CD4-positive, alpha-beta T cell (primary cell): ENCODE measurements at places on chromosomes 6 and 20.
A peak's percentile ranks its signal among the peaks of the same experiment; 100 is the strongest.

GRCh38 chr6:166297606-166298005, 10.6 kb downstream of the PRR18 start:
- no peak overlapping the region for H3K4me3 ChIP-seq
- no peak for DNase-seq
- H3K27ac ChIP-seq = no peak overlapping the region
- H3K4me1 ChIP-seq = no peaks in the 10 kb centered on the region

- H3K27ac ChIP-seq = no peak overlapping the region
- H3K4me3 ChIP-seq = no peak overlapping the region
- H3K4me1 ChIP-seq = no peaks in the 10 kb centered on the region
- H3K36me3 ChIP-seq = no peaks in the 10 kb centered on the region
- DNase-seq = no peak
These were observed 106.0 kb upstream of the CST7 start for GRCh38 chr20:24842918-24843715.

DNA sequence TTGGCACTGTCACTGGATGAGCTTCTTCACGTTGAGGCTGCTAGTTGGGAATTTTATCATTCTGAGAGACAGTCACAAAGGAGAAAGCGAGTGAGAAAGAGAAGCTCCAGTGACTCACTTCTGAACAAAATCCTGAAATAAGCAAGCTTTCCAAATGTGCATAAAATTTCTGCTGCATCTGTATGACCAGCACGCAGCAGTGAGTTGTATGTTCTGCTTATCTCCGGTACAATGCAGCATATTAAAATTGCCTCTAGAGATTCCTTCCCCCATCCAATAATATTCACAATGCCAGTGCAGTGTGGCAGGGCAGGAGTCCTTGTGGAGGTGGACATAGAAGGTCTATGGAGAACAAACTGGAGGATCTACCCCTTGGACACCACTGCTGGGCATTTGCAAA, 290.5 kb downstream of the ADGB start:
- H3K36me3 ChIP-seq = no peaks in the 10 kb centered on the region
- no peak for DNase-seq
- no peak overlapping the region for H3K4me3 ChIP-seq
- no peaks in the 10 kb centered on the region for H3K27me3 ChIP-seq
- H3K4me1 ChIP-seq = no peaks in the 10 kb centered on the region

GRCh38 chr20:11734431-11734830, 183.3 kb upstream of the BTBD3 start:
- H3K27me3 ChIP-seq = no peaks in the 10 kb centered on the region
- H3K4me3 ChIP-seq = no peak overlapping the region
- DNase-seq = no peak
- no peaks in the 10 kb centered on the region for H3K4me1 ChIP-seq
- H3K27ac ChIP-seq = no peak overlapping the region

GRCh38 chr6:291697-292505, at the start of gene DUSP22:
DUSP22 (plus strand) TSS chr6:292487; CDS start chr6:292540, 53 bp downstream.
- peaks cover 30% of the 10 kb centered on the region for H3K4me1 ChIP-seq
- H3K36me3 ChIP-seq = no peaks in the 10 kb centered on the region
- H3K27ac ChIP-seq = peak within 1 kb of the TSS; percentile 84
- peak within 1 kb of the TSS; percentile 65 for H3K4me3 ChIP-seq

GRCh38 chr6:37190159-37190535, 20.2 kb downstream of the PIM1 start:
- no peaks in the 10 kb centered on the region for H3K36me3 ChIP-seq
- no peak overlapping the region for H3K27ac ChIP-seq
- peaks cover 49% of the 10 kb centered on the region for H3K4me1 ChIP-seq
- no peak for DNase-seq
